RCC 7860 (cell line): ENCODE measurements at places on chromosomes 2 and 18.
A peak's percentile ranks its signal among the peaks of the same experiment; 100 is the strongest.

GRCh38 chr2:45263147-45263546 is 253.9 kb upstream of the SIX2 start:
- DNase-seq = no peak

- no peak for DNase-seq
Measured at GRCh38 chr2:42648796-42649195, 80.4 kb downstream of the MTA3 start.

GRCh38 chr2:85811180-85812093 is 57.6 kb downstream of the ATOH8 start:
- no peak for DNase-seq

DNA sequence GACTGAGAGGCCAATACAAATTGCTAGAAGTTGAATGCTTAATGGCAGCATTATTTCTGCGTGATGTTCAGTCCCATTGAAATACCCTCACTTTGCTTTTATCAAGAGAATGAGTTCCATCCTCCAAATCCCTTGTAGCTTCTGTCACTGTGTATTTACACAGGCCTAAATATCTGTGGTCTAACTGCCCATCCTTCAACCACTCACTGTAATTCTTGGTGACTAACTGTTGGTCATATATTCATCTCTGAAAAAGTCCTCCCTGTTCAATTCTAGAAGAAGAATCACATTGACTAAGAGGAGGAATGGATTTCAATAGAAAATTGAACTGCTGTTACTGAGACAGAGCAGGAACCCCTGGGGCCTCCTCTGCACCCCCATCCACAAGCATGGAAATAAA is 74.2 kb upstream of the L3MBTL4 start:
- peak; percentile 49 for DNase-seq

DNA sequence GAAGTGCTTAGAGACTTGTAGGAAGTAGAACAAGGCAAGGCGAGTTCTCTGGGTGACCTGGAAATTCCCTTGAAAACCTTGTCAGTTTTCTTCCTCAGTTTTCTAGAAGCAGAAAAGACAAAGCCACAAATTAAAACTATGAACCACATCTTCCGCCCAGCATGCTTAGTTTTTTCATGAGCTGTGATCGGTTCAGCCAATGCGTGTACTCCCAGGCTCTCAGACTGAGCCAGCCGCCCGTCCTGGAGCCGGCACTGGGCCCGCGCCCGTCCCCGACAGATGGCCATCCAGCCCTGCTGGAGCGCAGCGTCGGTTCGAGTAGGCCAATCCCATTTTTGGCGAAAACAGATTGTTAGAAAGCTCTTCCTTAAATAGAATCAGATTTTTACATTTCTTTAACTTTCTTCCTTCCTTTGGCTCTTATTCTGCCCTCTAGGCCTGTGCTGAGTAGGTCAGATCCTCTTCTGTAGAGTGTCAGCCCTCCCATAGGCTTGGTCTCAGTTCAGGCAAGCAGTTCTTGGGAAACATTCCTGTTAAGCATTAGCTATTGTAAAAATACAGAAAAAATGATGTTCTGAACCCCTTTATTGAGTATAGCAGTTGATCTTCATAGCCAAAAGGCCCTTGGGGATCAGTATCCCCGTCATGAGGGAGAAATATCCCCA is 112.5 kb downstream of the NCK2 start:
- DNase-seq = no peak

- DNase-seq = no peak
Measured at GRCh38 chr2:108967757-108968156, 21.3 kb downstream of the EDAR start.

- DNase-seq = no peak
Measured at GRCh38 chr18:76633588-76634269, 138.7 kb upstream of the ZNF516 start.
